ENCODE measurements at places on chromosomes 2 and 18. TPM values are rescaled to one million over a fixed set of nuclear protein-coding genes. Genes with fewer than 3 reads are reported as not detected.

Gene RGPD4
- not detected for total RNA-seq

Gene SCYGR3
- not detected for total RNA-seq

Gene ATP6V1C2
- not detected for total RNA-seq

Gene GREB1L
- total RNA-seq, result 0.81 TPM

Gene TFPI
- total RNA-seq, result 82.1 TPM

All from SJSA1 (cell line).